ENCODE measurements at places on chromosomes 7 and 10. TPM values are rescaled to one million over a fixed set of nuclear protein-coding genes. Genes with fewer than 3 reads are reported as not detected.
A peak's percentile ranks its signal among the peaks of the same experiment; 100 is the strongest.

- no peaks in the 10 kb centered on the region for H3K4me1 ChIP-seq
- H3K27me3 ChIP-seq, result no peaks in the 10 kb centered on the region
Measured at GRCh38 chr7:41969561-41970105, 266.7 kb upstream of the INHBA start.

The DNAJC12 gene
- total RNA-seq, result 2.0 TPM

- no peaks in the 10 kb centered on the region for H3K27me3 ChIP-seq
- peaks cover 6% of the 10 kb centered on the region for H3K36me3 ChIP-seq
- H3K4me3 ChIP-seq, result no peak within 1 kb of the TSS
- no peaks in the 10 kb centered on the region for H3K4me1 ChIP-seq
- DNase-seq, result no peak
- no peak within 1 kb of the TSS for H3K27ac ChIP-seq
Measured at GRCh38 chr7:99679400-99680191, at the start of gene CYP3A5. Gene CYP3A5 (minus strand): TSS chr7:99679996. CDS start chr7:99679896, 100 bp downstream.

- H3K36me3 ChIP-seq, result no peaks in the 10 kb centered on the region
- no peak overlapping the region for H3K27ac ChIP-seq
- H3K4me3 ChIP-seq, result no peak overlapping the region
- H3K27me3 ChIP-seq, result no peaks in the 10 kb centered on the region
- no peak for DNase-seq
- no peaks in the 10 kb centered on the region for H3K4me1 ChIP-seq
Measured at GRCh38 chr10:110416776-110417711, 80.7 kb upstream of the DUSP5 start.

DNA sequence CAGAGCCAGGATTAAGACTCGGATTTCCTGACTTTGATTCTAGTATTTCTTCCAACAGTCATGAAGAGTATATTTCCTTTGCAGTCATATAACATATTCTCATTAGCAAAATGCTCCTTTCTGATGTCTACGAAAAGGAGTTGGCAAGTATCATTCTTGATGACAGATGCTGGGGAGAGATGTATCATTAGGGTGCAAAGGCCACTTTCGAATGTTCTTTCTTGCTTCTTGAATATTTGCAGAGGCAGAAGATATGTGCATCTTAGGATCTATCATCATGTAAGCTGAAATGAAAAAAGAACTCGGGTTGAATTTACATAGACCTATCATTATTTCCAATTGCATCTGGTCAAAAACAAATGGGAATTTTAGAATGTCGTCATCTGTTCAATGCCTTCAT, 294.4 kb downstream of the BAMBI start:
- H3K4me3 ChIP-seq, result no peak overlapping the region
- DNase-seq, result no peak
- H3K27me3 ChIP-seq, result no peaks in the 10 kb centered on the region
- no peaks in the 10 kb centered on the region for H3K36me3 ChIP-seq
- no peak overlapping the region for H3K27ac ChIP-seq

The SFTPA1 gene
- not detected for total RNA-seq

- DNase-seq, result no peak
- H3K27ac ChIP-seq, result no peak overlapping the region
- no peak overlapping the region for H3K4me3 ChIP-seq
- H3K36me3 ChIP-seq, result no peaks in the 10 kb centered on the region
- no peaks in the 10 kb centered on the region for H3K4me1 ChIP-seq
Measured at GRCh38 chr10:29112827-29113615, 175.8 kb upstream of the LYZL1 start.

- H3K4me1 ChIP-seq, result no peaks in the 10 kb centered on the region
- DNase-seq, result no peak
- H3K4me3 ChIP-seq, result no peak overlapping the region
- no peaks in the 10 kb centered on the region for H3K36me3 ChIP-seq
- H3K27ac ChIP-seq, result peak overlapping the region; percentile 37
Measured at GRCh38 chr7:5248201-5248885, 34.4 kb upstream of the SLC29A4 start.

DNA sequence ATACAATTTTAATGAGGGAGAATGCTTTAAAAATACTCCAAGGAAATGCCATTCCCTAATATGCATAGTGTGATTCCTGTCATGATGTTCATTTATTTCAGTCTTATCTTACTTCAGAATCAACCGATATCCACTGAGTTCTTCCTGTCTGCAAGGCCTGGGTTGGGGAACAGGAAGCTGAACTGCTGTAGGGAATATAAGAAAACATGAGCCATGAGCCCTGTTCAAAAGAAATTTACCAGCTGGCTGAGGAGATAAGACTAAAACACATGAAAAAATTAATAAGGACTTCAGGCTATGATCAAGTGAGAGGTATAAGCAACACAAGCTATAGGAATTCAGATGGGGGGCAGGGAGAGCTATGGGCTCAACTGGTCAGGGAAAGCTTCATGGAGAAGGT, 184.7 kb downstream of the PLPP4 start:
- no peaks in the 10 kb centered on the region for H3K4me1 ChIP-seq
- no peaks in the 10 kb centered on the region for H3K27me3 ChIP-seq
- no peaks in the 10 kb centered on the region for H3K36me3 ChIP-seq
- H3K4me3 ChIP-seq, result no peak overlapping the region

The CTAGE6 gene
- not detected for total RNA-seq

- H3K4me3 ChIP-seq, result no peak overlapping the region
- no peaks in the 10 kb centered on the region for H3K27me3 ChIP-seq
- no peak overlapping the region for H3K27ac ChIP-seq
- no peaks in the 10 kb centered on the region for H3K4me1 ChIP-seq
- no peaks in the 10 kb centered on the region for H3K36me3 ChIP-seq
- no peak for DNase-seq
Measured at GRCh38 chr7:68936471-68937035, 661.7 kb upstream of the AUTS2 start.

DNA sequence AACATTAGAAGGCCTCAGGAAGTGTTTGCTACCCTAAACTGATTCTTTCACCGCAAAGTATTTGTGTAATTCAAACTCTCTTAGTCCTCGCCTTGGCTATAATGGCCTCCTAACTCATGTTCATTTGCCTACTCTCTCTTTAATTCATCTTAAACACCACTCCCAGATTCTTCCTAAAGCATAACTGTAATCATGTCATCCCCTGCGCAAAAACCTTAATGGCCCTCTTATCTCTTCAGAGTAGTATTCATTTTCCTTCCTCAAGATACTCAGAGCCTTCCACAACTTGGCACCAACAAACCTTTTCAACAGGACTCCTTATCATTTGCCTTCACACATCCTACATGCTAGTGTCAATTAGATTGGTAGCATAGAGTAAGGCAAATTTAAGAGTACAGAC, 42.9 kb downstream of the CSTF2T start:
- no peaks in the 10 kb centered on the region for H3K27me3 ChIP-seq
- H3K4me1 ChIP-seq, result no peaks in the 10 kb centered on the region
- H3K27ac ChIP-seq, result no peak overlapping the region
- DNase-seq, result no peak
- H3K36me3 ChIP-seq, result no peaks in the 10 kb centered on the region

GRCh38 chr10:103416436-103417147, 20.2 kb downstream of the PDCD11 start:
- no peak overlapping the region for H3K4me3 ChIP-seq
- H3K4me1 ChIP-seq, result no peaks in the 10 kb centered on the region
- no peaks in the 10 kb centered on the region for H3K27me3 ChIP-seq
- H3K36me3 ChIP-seq, result peaks cover 100% of the 10 kb centered on the region

DNA sequence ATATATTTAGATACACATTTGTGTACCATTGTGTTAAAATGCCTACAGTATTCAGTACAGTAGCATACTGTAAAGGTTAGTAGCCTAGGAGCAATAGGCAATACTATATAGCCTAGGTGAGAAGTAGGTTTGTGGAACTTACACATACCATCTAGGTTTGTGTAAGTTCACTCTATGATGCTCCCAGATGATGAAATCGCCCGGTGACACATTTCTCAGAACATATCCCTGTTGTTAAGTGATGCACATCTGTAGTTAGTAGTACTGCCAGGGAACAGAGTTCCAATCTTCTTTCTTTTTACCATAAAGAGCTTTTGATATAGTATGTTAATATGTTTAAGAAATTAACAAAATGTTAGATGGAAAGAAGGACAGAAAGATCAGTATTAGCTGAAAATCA, 138.2 kb downstream of the SNX13 start:
- peaks cover 53% of the 10 kb centered on the region for H3K36me3 ChIP-seq
- no peak overlapping the region for H3K27ac ChIP-seq
- no peaks in the 10 kb centered on the region for H3K27me3 ChIP-seq
- H3K4me3 ChIP-seq, result no peak overlapping the region
- no peak for DNase-seq

The CRHR2 gene
- not detected for total RNA-seq

The GUSB gene
- 39.9 TPM for total RNA-seq

DNA sequence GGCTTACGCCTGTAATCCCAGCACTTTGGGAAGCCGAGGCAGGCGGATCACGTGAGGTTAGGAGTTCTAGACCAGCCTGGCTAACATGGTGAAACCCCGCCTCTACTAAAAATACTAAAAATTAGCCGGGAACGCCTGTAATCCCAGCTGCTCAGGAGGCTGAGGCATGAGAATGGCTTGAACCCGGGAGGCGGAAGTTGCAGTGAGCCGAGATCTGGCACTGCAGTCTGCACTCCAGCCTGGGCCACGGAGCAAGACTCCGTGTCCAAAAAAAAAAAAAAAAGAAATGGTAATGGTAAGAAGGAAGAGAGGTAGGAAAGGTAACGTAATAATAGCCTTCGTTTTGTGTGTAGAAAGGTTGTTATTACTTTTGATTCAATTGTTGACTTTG, 1.2 kb downstream of the HSPA14 start:
- peak overlapping the region; percentile 90 for H3K4me3 ChIP-seq
- peaks cover 23% of the 10 kb centered on the region for H3K4me1 ChIP-seq
- H3K27ac ChIP-seq, result no peak overlapping the region
- DNase-seq, result no peak
- peaks cover 13% of the 10 kb centered on the region for H3K36me3 ChIP-seq

GRCh38 chr10:58969576-58969975, 206.9 kb upstream of the PHYHIPL start:
- H3K27me3 ChIP-seq, result no peaks in the 10 kb centered on the region
- H3K27ac ChIP-seq, result no peak overlapping the region
- peaks cover under 1% of the 10 kb centered on the region for H3K4me1 ChIP-seq
- H3K36me3 ChIP-seq, result no peaks in the 10 kb centered on the region

The EGR2 gene
- 19.4 TPM for total RNA-seq

- no peaks in the 10 kb centered on the region for H3K27me3 ChIP-seq
- peak overlapping the region; percentile 36 for H3K27ac ChIP-seq
- DNase-seq, result no peak
- no peaks in the 10 kb centered on the region for H3K4me1 ChIP-seq
- H3K36me3 ChIP-seq, result no peaks in the 10 kb centered on the region
Measured at GRCh38 chr10:24451325-24451820, 242.4 kb downstream of the KIAA1217 start.

The HTR5A gene
- not detected for total RNA-seq

The LRRN3 gene
- total RNA-seq, result 3.3 TPM

GRCh38 chr10:123259791-123260190, 105.6 kb downstream of the BUB3 start:
- no peaks in the 10 kb centered on the region for H3K4me1 ChIP-seq
- H3K36me3 ChIP-seq, result no peaks in the 10 kb centered on the region
- H3K4me3 ChIP-seq, result no peak overlapping the region
- no peak for DNase-seq

The IL2RA gene
- total RNA-seq, result not detected

The ZNF804B gene
- not detected for total RNA-seq

The FBH1 gene
- total RNA-seq, result 109 TPM

DNA sequence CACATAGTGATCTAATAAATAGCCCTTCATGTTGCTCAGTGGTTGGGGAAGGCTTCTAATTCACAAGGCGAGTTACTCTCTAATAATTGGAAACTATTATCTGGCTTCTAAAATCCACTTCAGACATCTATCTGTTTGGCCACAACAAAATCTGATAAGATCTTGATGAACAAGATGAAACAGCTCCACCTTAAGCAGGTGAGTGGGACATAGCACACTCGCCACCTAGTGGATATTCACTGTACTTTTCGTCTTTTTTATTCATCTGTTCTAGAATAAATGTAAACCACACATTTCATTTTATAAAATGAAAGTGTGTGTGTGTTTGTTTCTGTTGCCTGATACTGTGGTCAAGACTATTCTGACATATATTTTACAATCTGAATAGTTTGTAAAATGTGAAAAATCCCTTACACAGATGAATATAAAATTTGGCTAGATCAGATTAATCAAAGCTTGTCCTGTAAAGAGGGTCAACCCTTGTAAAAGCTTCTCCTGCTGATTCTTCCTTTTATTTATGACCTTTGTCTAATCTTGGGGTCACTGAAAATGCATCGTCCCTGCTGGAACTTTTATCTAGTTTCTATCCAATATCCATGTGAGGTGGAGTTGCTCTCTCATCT, 26.5 kb upstream of the CNTNAP2 start:
- DNase-seq, result no peak
- H3K27me3 ChIP-seq, result no peaks in the 10 kb centered on the region
- H3K4me3 ChIP-seq, result no peak overlapping the region
- no peaks in the 10 kb centered on the region for H3K4me1 ChIP-seq
- H3K36me3 ChIP-seq, result no peaks in the 10 kb centered on the region
- H3K27ac ChIP-seq, result no peak overlapping the region

- no peak overlapping the region for H3K4me3 ChIP-seq
- H3K4me1 ChIP-seq, result peaks cover 55% of the 10 kb centered on the region
- H3K27ac ChIP-seq, result no peak overlapping the region
- H3K36me3 ChIP-seq, result peaks cover 34% of the 10 kb centered on the region
- H3K27me3 ChIP-seq, result no peaks in the 10 kb centered on the region
Measured at GRCh38 chr7:106278695-106279094, 6.1 kb downstream of the NAMPT start.

The CCL24 gene
- total RNA-seq, result not detected

The URGCP gene
- total RNA-seq, result 29.7 TPM

DNA sequence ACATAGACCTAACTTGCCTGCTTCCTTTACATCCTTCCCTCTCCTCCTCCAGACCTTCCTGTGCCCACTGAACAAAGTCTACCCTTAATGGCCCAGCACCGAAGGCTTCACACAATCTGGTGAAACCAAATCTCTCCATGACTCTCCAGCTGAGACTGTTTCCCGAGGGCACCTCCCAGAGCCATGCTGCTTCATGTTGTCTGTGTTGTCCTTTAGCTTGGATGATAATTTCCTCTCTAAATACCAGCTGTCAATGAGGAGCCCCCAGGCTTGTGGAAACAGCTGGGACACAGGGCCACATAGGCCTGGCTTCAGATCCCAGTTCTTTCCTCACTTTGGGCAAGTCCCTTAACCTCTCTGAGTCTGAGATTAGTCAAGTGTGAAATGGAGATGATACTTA, 54.3 kb downstream of the DLD start:
- H3K4me3 ChIP-seq, result no peak overlapping the region
- peak overlapping the region; percentile 81 for H3K27ac ChIP-seq
- H3K4me1 ChIP-seq, result peaks cover 51% of the 10 kb centered on the region
- no peaks in the 10 kb centered on the region for H3K36me3 ChIP-seq

The SEMA3E gene
- 3.5 TPM for total RNA-seq

DNA sequence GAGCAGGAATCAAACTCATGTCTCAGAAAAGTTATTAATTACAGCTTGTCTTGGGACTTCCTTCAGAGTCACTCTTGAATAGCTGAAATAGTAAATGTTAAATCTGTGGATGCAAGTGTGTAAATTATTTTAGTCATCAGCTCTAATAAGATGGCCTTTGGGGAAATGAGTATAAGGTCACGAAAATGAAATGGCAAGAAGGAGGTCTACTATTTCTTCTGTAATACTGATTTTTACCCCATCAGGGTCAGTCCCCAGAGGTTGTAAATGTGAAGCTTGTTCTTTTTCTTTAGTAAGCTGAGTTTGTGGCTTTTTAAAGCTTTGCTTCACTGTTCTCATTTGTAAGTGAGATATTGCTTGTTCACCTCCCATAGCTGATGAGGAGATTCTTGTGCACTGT, 63.9 kb downstream of the GBF1 start:
- no peaks in the 10 kb centered on the region for H3K36me3 ChIP-seq
- H3K27ac ChIP-seq, result no peak overlapping the region
- H3K4me3 ChIP-seq, result no peak overlapping the region
- no peak for DNase-seq
- H3K27me3 ChIP-seq, result no peaks in the 10 kb centered on the region
- H3K4me1 ChIP-seq, result peaks cover 17% of the 10 kb centered on the region

All from tibial nerve (tissue), 4 donors.